ENCODE measurements at places on chromosomes 5 and 9.

GRCh38 chr9:109629615-109630014 is 131.5 kb upstream of the PTPN3 start:
- DNase-seq: no peak

- no peak for DNase-seq
Observed at GRCh38 chr5:67802766-67803165, 412.8 kb upstream of the PIK3R1 start.

- DNase-seq: no peak
Observed at GRCh38 chr5:79133121-79133656, 21.6 kb downstream of the BHMT start.

GRCh38 chr5:133124891-133125290 is 73.1 kb downstream of the HSPA4 start:
- no peak for DNase-seq

DNA sequence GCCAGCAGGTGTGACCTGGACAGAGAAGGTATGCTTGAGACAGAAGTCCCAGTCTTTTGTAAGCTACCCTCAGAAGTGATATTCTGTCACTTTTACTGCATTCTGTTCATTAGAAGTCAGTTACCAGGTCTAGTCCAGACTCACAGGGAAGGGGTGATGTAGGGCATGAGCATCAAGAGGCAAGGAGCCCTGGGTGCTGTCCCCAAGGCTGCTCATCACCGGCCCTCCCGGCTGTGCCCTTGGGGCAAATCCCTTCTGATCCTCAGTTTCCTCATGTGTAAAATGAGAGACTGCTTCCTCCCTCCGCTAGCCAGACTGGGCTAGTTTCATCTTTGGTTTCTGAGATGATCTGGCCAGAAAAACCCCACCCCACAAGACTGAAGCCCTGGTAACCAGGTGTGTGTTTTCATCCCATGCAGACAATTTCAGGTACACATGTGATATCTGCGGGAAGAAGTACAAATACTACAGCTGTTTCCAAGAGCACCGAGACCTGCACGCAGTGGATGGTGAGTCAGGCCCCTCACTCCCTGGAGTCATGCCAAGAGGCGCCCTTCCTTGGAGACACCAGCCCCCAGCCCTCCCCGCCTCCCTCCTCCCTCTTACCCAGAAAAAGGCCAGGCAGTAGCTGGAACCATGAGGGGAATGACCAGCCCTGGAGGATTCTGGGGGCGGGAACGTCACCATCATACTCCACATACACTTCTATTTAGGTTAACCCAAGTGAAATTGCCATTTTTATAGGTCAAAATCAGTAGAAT is 71.0 kb downstream of the AMBP start:
- no peak for DNase-seq

DNA sequence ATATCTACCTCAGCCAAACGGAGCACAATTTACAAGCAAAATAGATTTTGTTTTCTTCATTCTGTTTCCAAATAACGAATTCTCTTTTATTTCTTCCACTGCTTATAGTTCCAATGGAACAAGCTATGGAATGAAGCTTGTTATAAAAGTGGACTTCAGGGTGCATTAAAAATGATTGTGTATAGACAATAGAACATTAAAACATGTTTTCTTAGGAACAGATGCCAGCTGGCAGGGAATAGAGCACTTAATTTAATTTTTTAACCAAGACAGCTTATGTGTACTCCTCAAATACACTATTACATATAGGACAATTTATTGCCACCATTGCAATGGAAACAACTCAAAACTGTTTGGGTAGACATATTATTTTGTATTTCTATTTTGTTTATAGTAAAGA is 860.1 kb upstream of the TYRP1 start:
- DNase-seq: no peak

DNA sequence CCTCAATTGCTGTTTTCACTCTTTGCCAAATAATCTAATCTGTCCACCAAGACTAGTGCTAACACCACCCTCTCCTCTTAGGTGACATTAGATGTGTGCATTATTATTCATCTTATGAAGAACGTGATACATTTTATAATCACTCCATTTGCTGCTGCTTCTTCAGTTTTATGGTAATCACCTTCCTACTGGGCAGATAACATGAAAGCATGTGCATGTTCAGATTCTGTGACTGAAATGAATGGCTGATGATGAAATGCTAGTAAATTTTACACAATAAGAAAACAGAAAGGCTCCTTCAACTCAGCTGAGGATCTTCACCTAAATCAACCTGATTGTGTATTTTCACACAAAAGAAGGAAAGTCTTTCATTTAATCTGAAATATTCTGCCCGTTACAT is 577.6 kb downstream of the CSNK1G3 start:
- no peak for DNase-seq

DNA sequence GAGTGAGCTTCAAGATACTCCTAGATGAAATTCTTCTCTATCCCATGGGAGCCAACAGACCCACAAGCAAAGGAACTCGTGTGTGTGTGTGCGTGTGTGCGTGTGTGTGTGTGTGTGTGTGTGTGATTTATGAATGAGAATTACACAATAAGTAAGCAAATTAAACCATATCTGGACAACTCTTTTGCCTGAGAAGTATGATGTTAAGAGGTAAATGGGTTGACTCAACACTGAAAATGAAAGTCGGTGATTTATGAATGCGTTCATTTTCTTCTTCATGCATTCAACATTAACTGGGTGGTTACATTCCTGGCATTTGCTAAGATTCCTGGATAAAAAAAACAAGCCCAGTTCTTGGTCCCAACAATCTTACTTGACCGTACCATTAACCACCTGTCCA is 171.3 kb upstream of the ZNF462 start:
- DNase-seq: no peak

DNA sequence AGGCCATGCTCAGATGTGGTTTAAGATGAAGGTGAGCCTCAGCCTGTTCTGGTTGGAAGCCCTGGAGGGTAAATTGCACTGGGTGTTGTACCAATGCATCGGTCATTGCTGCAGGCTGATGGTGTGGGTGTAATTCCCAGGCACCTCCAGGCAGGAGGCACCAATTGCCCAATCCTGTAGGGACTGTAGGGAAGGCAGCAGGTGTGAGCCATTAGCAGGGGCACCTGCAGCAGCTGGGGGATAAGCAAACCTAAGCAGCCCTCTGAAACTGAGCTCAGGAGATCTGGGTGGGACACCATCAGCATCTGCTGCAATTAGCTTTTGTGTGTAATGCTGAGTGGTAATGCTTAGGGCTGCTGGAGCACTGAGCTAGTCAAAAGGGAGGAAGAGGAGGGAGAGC is 190.1 kb upstream of the TBC1D2 start:
- no peak for DNase-seq

DNA sequence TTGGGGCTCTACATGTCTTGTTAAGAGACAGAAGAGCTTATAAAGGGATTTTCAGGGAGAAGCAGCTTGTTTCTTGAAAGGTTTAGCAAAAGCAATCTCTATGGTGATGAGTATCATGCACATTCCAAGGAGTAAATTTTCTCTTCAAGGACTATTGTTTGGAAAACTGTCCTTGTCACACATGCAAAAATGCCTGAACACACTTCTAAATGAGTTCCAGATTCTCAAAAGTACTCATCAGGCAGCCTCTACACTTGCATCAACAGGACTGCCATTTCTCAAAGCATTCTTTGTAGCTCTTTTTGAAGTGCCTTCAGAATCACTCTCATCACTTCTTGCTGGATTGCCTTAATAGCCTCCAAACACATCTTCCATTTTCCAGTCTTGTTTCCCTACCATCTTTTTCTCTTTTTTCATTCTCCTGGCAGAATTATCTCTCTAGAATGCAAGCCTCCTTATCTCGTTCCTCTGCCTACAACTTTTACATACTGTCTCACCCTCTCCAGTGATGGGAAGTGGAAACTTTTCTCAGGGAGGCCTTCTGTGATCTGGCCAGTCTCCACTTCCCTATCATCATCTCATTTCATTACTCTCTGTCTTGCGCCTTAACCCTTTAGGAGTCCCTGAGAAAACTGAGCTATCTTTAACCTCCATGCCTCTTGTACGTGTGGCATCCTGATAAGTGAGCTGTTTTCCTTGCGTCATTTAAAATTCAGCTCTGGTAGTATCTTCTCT is 631.5 kb upstream of the TLE4 start:
- no peak for DNase-seq

DNA sequence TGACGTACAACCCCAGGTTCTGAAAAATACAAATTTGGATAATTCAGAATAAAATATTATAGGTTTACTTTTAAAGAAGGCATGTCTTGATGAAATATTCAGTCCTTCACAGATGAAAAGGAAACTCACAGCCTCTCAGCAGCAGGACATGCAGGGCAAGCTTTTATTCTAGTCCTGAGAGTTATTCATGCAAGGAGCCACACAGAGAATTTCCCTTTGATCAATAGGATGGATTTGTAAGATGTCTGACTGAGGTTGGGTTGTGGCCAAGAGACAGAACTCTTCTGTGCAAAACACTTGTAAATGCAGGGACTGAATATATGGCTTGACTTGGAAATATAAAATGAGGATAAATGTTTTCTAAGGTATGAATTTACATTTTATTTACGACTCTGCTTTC is 48.8 kb upstream of the TBCA start:
- DNase-seq: no peak

GRCh38 chr5:135343413-135343812 is 55.6 kb downstream of the MACROH2A1 start:
- DNase-seq: no peak

GRCh38 chr5:158952951-158953350 is 146.8 kb downstream of the EBF1 start:
- no peak for DNase-seq

DNA sequence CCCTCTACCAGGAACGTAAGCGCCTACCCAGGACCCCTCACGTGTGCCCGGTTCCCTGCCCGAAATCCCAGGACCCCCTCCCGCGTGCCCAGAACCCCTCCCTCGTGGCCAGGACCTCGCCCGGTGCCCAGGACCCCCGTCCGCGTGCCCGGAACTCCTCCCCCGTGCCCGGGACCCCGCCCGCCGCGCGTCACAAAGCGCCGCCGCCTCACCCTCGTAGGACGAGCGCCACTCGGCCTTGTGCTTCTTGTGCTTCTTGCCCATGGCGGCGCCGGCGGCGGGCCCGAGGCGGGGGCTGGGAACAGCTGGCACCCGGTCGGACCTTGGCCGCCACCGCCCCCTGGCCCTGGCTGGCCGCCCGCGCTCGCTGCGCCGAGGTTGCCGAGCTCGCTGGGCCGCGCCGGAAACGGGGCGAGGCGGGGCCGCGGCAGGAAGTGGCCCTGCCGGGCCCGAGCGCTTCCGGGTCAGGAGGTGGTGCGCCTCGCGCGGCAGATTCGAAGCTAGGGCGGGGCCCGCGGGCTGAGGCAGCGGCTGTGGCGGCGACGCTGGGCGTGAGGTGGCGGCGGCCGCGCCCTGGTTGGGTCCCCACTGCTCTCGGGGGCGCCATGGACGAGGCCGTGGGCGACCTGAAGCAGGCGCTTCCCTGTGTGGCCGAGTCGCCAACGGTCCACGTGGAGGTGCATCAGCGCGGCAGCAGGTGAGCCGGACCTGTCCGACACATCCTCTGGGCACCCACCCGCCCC is at the start of the genes BRD9 and TRIP13:
Gene BRD9 (minus strand): TSS at position 408 of the 743 bp plus-strand sequence. CDS start 144 bp downstream, at position 264.
Gene TRIP13 (plus strand): TSS at position 491 of the 743 bp plus-strand sequence. CDS start 115 bp downstream, at position 606.
- DNase-seq: peak; percentile 63

GRCh38 chr9:5364294-5365024 is 24.8 kb upstream of the RLN1 start:
- DNase-seq: no peak

DNA sequence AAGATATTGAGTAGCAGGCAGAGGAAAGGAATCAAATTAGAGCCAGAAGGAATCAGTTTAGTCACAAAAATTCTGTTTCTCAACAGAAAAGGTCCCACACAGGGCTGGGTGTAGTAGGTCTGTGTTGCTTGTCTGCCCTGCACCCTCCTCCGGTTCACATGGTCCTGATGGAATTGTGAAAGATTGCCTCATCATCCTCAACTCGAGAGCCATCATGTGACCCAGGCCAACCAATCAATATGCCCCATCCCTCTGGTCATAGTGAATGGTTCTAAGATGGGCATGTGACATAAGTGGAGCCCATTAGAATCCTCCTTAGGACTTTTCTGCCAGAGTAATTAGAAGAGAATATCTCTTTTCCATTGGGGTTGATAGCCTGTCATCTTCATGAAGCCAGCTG is 56.7 kb upstream of the RAD23B start:
- no peak for DNase-seq

- no peak for DNase-seq
Observed at GRCh38 chr9:137433349-137433915, 7.7 kb downstream of the ENTPD8 start.

DNA sequence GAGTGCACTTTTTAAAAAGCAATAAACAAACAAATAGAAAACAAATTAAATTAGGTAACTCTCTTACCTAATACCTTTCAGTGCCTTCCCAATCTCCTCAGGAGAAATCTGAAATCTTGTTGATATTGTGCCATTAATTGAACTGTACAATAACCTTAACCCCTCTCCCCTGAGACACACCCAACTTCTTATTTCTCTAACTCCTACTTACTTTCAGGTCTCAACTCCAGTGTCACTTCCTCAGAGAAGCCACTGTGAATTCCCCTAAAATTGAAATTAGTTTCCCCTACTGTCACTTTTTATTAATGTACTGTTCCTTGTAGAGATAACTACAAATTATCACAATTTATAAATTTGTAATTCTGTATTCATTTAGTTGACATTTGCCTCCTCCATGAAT is 295.3 kb upstream of the TNC start:
- DNase-seq: no peak

GRCh38 chr5:65102371-65102975 is 333.7 kb downstream of the CWC27 start:
- no peak for DNase-seq

DNA sequence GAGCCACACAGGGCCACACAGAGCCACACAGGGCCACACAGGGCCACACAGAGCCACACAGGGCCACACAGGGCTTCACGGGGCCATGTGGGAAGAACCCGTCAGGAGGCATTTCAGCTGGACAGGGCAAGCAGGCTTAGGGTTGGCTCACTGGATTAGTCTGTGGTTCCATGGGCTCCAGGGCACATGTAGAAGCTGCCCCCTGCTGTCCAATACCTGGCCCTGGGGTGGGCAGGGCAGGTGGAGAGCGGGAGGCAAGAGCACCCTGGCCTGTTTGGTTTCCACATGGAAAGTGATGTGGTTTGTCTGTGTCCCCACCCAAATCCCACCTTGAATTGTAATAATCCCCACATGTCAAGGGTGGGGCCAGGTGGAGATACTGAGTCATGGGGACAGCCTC is 16.4 kb upstream of the LPCAT1 start:
- DNase-seq: no peak

GRCh38 chr5:96720408-96720807 is 58.2 kb downstream of the CAST start:
- DNase-seq: no peak

- no peak for DNase-seq
Observed at GRCh38 chr5:170741801-170742200, 41.7 kb upstream of the GABRP start.

GRCh38 chr9:99365233-99365980 is 143.3 kb downstream of the SEC61B start:
- DNase-seq: no peak

DNA sequence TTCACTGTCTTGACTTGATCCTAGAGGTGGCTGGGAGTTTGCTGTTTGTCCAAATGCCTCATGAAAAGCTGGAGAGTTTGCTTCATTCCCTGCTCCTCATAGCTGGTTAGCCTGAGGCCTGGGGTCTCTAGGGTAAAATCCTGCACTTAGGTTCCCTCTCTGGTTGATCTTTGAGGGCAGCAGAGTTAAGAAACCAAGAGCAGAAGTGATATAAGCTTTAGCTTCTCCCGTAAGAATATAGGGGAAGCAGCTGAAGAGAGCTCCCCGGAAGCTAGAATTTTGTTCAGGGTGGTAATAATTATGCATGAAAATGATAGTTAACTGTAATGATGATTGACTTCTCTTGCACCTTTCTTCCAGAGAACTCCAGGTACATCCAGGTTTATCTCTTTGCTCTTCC is 1.4 kb downstream of the FAM53C start:
- no peak for DNase-seq

GRCh38 chr5:167555565-167556166 is 735.8 kb upstream of the WWC1 start:
- no peak for DNase-seq

Data from stimulated activated CD8-positive, alpha-beta memory T cell treated with anti-CD3 and anti-CD28 coated beads, Interleukin-7, amount 100 ng/mL, for 24 hours (primary cell).